Naive thymus-derived CD4-positive, alpha-beta T cell (primary cell): ENCODE measurements at places on chromosomes 12 and 14.

- DNase-seq: no peak
Observed at GRCh38 chr14:104816616-104816884, 15.6 kb downstream of the ZBTB42 start.

- no peak for DNase-seq
Observed at GRCh38 chr12:66025477-66025876, 105.1 kb downstream of the LLPH start.

DNA sequence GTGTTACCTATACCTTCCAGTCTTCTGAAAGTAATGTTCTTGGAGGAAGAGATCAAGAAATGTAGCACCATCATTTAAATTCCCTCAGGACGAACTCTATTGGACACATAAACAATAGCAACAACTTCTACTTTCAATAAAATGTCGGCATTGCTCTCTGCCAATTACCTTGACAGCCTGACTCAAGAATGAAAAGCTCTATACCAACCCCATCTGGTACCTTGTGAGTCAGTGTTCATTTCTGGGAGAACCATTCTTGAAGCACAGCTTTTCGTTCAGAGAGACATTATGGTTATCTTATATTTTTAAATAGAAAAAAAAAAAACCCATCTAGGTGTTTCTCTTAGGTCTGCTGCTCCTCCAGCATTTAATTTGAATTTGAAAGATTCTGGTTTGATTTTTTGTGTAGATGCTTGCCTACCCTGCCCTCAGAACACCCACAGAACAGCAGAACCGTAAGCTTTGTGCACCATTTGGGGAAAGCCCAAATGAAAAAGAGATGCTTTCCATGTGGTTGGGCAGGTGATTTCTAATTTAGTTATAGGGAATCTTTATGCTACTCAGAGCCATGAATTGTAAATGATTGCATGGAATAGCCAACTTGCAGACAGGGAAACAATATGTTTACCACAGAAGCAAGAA lies 156.0 kb downstream of the SAMD4A start:
- DNase-seq: no peak

DNA sequence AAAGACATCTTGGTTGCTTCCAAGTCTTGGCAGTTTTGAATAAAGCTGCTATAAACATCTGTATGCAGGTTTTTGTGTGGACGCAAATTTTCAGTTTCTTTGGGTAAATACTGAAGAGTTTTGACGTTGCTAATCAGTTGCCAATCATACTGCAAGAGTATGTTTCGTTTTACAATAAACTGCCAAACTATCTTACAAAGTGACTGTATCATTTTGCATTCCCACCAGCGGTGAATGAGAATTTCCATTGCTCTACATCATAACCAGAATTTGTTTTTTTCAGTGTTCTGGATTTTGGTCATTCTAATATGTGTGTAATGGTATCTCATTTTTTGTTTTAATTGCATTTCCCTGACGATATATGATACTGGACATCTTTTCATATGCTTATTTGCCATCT lies 190.8 kb upstream of the PARP11 start:
- DNase-seq: no peak

DNA sequence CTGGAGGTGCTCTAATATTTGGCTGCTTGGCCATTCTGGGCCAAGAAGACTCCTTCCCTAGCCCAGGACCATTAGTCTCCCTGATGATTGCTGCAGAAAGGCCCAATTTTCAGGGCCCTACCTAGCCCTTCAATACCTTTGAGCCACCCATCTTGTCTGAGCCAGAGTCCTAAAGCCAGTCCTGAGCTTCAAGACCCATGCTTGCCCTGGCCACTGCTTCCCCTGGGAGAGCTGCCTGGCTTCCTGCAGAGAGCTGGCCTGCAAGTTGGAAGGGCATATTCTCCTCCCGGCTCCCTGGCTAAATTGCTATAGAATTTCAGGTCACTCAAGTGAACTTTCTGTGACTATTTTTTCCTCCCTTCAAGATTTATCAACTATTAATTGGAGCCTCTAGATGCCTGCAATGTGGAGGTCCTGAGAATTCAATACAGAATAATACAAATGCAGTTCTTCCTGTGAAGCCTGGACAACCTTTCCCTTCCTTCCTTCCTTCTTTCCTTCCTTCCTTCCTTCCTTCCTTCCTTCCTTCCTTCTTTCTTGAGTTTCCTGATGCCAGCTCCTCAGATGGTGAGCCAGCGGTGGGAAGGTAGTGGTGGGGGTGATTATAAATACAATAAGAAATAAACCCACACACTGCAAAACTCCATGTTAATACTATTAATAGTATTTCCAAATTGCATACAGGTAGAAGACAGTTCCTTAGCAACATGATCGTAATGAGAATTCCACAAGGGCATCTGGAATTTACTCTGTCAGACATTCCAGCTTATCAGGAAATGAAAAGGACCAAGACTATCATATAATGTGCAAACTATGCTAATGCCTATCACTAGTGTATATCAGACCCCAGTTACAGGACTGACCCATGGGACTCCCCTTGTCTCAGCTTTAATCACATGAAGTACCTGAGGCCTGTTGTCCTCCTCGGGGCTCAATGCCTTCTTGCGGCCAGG lies 108.1 kb downstream of the ZFP36L1 start:
- no peak for DNase-seq

DNA sequence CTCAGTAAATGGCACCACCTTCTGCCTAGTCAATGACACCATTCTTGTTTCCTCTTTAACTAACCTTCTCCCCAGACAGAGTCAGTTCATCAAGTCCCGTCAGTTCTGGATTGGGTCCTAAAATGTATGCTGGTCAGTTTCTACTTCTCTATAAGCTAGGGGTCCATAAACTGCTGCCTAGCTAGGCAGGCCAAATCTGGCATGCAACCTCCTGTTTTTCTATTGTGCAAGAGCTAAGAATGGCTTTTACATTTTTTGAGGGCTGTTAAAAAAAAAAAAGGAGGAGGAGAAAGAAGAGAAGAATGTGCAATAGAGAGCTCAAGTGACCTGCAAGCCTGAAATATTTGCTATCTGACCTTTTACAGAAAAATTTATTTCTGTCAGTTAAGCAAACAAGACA lies 6.4 kb upstream of the TMED10 start:
- no peak for DNase-seq
